Inflammatory macrophage (primary cell): ENCODE measurements at places on chromosomes 2 and 18.

- DNase-seq, result peak; percentile 24
These were observed 1.9 kb upstream of the ESPNL start for GRCh38 chr2:238097988-238098871.

DNA sequence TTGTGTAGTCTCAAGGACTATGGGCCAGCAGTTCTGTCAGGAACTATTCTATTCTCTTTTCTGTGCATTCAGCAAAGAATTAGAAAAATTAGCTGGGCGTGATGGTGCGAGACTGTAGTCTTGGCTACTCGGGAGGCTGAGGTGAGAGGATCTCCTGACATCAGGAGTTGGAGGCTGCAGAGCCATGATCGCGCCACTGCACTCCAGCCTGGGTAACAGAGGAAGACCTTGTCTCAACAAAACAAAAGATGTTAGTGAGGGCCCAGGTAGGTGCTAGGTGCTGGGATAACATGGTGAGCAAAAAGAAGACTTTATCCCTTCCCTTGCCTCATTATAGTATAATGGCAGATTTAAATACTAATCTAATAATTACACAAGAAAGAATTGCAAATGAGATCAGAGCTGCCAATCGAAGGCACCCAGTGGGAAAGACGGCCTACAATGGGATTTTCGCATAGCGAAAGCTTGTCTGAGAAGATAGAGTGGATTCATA lies 447 bp upstream of the MRPL19 start:
- no peak for DNase-seq

DNA sequence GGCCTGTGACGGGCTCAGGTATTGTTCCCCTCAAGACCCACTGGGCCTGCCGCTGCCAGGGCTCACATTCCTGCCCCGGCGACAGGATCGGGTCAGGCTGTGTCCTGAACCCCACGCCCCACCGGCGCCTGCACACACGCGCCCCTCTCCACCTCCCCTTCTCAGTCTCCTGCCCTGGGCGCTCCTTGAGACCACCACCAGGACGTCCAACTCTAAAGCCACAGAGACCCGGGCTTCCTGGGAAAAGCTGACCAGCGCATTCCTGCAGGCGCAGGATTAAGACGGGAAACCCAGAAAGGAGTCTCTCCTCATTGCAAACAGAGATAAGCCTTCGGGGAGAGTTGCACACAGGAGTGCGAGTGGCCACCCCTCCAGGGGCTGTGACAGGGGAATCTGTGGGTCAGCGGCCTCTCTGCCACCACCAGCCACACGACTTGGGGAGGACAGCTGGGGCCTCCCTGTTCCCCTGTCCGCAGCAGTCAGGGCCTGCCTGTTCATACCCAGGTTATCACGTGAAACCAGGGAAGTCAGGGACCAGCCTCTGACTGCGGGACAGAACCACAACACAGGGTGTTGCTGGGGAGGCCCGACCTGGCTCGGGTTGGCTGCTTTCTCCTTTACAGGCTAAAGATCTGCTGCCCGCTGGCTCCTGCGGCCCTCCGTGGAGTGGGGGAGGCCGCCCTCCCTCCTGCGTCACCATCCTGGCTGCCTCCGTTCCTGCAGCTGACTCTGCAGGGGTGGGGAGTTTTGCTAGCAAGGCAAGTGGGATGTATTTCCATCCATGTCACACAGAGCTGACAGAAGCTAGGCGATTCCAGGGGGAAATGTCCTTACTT lies 88.8 kb downstream of the ZCCHC2 start:
- DNase-seq, result peak; percentile 89

DNA sequence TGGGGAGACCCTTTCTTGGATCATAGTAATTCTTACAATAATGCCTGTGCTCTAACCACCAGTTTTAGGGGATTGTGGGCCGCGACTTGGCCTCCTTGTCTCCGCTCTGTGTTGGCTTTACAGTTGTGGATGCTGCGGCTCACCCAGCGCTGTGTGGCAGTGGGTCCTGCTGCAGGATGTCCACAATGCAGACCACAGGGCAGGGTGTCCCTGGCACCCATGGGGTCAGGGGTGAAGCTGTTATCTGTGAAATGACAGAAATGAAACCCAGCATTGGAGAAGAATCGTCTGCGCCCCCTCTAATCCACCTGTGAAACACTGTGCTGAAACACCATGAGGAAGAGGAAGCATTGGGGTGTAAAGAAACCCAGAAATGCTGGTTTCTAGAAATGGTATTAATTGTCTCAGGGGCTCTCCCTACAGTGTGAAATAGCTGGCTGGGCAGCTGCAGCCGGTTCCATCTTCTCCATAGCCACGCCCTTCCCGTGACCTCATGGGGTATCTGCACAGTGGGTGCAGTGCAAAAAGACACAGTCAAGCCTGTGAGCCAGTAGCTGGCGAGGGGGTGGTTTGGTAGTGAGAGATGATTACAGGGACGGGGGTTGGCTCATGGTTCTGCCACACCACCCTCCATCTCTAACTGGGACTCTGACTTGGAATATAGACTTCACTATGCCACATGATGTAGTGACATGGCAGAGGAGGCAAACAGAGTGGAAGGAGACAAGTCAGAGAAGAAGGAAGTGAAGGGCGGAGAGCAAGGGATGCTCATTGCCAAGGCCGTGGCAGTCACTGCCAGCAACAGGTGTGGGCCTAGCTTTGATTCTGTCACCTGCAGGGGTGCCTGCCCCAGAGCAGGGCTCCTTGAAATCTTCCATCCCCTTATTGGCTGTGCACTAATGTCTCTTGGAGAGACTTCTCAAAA lies 16.2 kb downstream of the INPP4A start:
- DNase-seq, result peak; percentile 69

DNA sequence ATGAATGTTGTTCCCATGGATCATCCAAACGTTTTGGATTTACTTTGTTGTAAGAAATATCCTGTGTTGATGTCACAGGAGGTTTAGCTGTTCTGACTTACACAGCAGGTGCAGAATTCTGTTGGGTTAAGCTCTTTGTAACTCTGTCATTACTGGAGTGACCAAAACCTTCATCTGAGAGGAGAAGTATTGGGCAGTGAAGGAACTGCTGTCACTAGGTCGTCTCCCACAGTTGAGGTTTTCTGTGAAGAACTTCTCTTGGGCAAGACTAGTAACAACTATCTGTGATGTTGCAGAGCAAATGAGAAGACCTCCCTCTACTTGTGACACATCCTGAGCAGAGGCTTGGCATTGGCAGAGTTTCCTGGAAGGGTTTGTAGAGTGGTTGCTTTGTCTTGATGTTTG lies 2.9 kb downstream of the SPTBN1 start:
- peak; percentile 15 for DNase-seq

DNA sequence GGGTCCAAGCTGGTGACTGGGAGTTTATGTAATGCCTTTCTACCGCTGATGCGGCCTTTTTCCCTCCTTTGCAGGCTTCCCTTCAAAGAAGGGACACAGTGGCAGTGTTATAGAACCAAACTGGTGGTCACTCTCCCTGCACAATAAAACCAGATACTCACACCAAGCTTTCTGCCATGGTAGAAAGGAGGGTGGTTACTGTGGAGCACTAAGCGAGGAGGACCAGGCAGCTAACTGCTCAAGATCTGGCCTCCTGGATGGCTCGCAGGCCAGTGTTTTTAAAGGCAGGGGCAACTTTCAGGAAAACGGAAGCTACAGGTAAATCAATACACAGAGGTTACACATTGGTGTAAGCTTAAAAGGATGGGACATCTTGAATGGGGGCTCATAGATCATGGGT lies 89.4 kb downstream of the BIN1 start:
- DNase-seq, result no peak

DNA sequence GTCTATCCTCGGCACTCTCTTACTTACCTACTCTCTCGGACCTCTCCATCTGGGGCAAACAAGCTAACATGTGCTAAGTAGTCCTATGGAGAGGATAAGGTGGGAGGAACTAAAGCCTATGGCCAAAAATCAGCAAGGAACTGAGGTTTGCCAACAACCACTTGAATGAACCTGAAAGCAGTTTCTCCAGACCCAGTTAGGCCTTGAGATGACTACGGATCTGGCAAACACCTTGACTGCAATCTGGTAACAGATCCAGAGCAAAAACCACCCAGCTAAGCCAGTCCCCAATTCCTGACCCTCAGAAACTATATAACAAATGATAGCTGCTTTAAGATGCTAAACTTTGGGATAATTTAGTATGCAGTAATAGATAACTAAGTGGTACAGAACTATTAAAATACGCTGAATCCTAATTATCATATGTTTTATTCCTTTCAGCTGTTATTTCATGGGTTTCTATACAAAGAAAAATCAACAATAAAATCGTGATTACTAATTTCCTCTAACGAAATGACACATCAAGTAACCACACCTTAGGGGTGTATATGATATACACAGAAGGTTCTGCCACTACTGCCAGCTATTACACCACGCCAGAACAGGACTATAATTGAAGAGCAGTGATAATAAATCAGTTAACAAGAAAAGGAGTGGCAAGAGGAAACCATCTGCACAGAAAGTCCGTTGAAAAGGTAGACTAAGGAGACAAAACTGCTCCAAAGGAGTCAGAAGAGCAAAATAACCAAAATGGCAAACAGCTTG lies 3.2 kb downstream of the FARSB start:
- DNase-seq, result no peak

DNA sequence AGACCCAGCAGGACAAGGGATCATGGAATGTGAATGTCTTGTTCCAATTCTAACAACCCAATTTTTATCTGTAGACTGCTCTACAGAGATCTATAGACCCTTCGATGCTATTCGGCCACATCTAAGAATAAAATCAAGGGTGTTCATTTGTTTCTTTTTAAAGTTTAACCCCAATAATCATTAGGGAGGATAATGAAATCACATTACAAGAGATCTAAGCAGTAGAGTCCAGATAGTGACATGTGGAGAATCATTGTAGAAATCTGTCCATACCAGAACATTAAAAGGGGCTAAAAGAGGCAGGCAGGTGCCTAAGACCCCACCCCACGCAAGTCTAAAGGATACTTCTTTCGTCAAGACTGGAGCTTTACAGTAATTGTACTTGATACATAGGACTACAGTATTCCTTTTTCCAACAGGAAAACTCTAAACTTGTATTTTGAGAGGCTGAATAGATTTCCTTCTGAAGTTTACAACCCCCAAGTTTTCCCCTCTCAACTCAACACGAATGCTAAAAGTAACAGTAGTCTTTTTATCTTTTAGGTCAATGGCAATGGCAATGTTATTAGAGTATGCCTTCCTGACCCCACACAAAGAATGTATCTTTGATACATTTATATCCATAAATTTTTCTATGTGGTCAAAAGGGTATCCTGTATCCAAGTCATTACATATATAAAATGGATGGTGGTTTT lies 183.7 kb downstream of the TCF4 start:
- DNase-seq, result no peak

DNA sequence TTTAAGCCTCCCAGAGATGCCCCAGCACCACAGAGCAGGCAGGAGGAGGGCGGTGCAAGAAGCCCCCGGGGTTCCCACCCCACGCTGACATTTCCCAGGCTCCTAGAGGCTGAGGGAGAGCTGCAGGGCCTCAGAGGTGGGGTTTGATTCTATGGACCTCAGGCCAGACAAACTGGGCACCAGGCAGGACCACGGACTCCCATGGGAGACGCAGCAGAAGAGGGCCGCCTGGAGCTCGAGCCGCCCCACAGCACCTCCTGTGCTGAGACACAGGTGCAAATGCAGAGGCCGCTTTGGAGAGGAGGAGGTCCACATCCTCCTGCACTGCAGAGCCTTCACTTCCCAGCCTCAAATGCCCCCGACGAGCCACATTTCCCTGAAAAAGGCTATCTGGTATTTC lies 62.7 kb downstream of the PSMG2 start:
- no peak for DNase-seq

DNA sequence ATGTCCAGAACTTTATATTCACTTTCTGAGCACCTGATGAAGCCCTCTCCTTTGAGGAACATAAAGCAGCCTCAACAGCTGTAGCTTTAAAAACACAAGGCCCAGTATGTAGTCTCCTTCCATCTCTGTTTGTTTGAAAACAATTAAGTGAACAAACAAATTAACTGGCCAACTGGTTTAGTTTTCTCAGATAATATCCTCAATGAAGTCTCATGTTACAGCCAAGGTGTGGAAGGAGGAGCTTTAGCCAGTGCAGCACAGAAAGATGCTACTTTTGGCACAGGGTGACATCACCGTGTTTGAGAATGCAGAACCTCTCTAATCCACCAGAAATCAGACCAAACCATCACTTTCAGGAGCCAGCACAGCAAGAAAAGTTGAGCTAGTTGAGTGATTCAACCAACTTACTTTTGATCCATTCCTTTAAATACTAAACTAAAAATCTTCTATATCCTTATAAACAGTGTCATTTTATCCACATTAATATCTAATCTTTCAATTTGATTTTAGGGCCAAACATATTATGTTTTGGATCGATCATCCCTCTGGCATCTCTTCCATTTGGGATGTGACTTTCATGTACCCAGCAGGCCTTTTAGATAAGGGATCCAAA lies 488.7 kb downstream of the ARHGAP15 start:
- no peak for DNase-seq

DNA sequence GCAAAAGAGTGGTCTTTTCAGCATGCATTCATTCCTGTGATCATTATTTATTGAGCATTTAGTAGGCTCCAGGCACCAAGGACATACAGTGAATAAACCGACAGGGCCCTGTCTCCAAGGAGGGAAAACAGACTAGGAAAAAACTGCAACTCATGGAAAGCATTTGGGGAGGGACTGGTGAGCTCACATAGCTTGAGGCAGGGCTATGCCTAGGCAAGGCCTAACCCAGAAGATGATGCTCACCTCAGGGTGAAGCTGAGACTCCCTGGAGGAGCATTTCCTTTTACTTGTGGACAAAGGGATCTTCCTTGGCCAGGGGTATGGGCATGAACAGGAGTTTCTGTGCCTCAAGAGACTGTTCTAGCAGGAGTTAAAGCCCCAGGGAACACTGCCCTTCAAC lies 3.9 kb downstream of the CXCR1 start:
- DNase-seq, result no peak

- no peak for DNase-seq
These were observed 230.4 kb downstream of the TWIST2 start for GRCh38 chr2:239078128-239078924.

DNA sequence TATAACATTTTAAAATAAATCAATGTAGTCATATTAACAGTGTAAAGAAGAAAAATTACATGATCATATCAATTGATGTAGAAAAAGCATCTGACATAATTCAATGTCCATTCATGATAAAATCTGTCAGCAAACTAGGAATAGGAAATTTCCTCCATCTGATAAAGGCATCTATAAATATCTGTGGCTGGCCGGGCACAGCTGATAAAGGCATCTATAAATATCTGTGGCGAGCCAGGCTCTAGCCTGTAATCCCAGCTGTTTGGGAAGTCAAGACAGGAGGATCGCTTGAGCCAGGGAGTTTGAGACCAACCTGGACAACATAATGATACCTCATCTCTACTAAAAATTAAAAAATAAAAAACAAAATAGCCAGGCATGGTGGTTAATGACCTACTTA lies 18.1 kb upstream of the RANBP2 start:
- no peak for DNase-seq

DNA sequence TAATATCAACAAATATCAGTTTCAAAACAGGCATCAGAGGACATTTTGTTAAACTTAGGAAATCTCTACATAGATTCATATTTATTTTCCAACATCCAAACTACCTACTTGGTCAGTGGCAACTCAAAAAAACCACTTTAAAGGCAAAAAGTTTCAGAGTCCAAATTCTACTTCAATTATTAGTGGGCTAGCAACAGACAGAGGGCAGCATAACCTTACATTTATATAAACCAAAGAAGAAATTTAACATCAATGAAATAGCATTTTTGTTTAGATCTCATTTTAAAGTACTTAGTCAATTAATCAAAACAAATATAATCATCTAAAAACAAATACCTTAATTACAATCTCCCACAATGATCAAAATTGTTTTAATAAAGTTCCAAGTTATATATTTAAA lies 33.3 kb downstream of the RTTN start:
- no peak for DNase-seq

- DNase-seq, result no peak
These were observed 93.7 kb downstream of the TMEM17 start for GRCh38 chr2:62412347-62412742.
